Motor neuron (in vitro differentiated cells): ENCODE measurements at places on chromosomes 1 and 21.

GRCh38 chr1:152514715-152515433 is 592 bp downstream of the CRCT1 start:
- ATAC-seq = no peak

DNA sequence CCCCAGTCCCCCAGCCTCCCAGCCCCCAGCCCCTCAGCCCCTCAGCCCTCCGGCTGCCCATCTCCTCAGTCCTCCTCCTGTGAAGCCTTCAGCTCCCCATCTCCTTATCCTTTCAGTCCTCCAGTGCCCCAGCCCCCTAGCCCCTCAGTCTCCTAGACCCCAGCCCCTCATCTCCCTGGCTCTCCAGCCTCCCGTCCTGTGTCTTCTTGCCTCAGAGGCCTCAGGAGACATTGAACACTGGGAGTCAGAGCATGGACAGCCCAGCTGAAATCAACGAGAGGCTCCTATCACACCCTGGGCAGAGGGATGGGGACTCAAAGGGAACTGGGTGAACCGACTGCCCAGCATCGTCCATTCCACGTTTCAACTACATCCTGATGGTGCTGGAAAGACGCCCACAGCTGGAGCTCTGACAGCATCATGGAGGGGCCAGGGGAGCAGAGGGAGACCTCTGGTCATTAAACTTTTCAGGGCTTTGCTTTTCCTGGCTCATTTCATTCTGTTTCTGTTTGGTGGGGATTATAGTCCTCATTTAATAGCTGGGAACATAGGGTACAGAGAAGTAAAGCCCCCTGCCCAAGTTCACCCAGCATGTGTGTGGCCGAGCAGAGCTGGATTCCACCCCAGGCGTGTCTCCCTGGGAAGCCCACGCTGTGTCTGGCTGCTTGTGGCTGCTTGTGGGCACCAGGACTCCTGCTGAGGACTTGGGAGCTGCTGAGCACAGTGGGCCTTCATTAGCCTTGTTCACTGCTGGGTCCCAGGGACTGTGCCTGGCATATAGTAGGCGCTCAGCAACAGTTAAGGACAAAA is 396.7 kb downstream of the PTPRU start:
- no peak for ATAC-seq

- ATAC-seq = peak; percentile 65
Observed at GRCh38 chr1:109298666-109299557, 7.9 kb downstream of the MYBPHL start.

DNA sequence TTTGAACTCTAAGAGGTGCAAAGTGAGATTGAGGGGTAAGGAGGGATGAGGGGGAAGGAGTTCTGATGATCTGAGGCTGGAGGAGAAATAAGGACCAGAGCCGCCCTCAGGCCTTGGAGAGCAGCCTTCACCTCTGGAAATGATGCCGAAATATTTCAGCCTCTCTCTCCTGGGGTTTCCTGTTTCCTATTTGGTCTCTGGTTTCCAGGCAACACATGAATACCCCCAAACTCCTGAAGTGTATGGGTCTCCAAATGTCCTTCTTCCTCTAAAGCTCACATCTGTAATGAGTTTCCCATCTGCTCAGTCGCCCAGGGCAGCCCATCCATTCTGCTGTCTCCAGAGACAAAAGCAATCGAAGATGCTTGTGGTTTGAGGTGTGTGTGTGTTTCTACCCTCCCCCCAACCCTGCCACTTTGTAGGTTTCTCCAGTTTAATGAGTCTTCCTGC is 52.0 kb upstream of the FAM20B start:
- ATAC-seq = peak; percentile 50

DNA sequence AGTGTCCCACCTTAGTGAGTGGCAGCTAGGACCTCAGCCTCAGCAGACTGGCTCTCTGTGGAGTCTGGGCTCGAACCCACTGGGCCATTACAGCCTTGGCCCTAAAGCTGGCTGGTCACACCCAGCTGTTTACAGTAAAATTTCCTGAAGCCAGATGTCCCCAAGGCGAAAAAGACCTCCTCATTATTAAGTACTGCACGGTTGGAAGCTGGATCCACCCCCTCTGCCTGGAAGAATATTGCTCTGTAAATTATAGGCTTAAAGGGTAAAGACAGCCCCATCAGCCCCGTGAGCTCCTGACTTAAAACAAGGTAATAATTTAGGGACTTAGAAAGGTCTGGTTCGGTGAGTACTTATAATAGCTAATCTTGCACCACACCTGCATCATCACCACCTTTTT is 30.3 kb upstream of the TMEM51 start:
- ATAC-seq = peak; percentile 60

DNA sequence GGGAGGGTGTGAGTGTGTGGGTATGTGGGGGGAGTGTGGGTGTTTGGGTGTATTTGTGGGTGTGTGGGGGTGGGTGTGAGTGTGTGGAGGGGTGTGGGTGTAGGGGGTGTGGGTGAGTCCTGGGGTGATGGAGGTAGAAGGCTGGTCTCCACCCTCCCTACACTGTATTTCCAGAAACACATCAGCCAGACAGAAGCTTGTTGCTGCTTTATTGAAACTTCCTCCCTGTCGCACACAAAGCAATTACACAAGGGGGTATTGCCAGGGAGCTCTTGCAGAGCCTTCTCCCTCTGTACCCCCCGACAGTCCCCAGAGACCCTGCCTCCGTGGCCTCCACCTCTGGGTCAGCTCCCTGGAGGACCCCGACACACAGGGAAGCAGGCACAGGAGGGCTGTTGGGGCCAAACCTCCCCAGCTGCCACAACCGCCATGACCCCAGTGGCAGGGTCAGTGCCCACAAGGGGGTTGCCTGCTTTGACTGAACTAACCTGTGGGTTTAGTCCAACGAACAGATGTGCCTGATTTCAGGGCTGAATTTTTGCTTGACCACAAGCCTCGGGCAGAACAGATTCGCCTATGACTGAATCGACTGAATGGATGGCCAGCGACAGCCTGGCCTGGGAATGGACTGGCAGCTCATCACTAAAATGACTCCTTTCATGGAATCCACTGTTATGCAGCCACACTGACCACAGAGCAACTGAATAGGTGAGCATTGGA is 9.1 kb upstream of the MATN1 start:
- ATAC-seq = no peak

GRCh38 chr1:87106144-87106543 is 191.7 kb downstream of the HS2ST1 start:
- ATAC-seq = no peak

DNA sequence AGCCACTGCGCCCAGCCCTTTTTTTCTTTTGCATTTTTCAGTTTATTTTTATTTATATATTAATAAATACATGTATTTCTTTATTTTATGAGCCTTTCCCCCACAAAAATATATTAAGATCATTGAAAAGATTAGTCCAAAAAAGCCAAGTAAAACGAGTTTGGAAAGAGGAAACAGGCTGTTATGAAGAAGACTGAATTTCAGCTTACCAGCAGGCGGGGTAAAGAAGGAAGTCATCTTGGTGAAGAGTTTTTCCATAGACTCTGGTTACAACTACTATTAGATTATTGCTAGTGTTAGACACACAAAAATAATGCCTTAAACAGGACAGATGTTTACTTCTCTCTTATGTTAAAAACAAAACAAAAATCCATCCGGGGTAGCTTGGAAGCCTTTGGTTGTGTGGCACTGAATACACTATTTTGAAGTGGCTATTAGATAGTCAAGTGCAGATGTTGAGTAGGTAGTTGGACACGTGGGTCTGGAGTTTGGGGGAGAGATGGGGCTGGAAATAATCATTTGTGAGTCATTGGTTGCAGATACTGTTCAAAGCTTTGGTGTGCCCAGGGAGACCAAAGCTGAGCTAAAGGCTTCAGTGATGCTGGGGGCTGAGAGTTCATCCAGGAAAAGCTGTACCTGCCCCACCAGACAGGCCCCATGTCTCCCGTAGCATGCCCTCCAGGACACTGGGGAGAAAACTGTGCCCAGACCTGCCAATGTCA is 8.7 kb upstream of the LRRC71 start:
- ATAC-seq = no peak

DNA sequence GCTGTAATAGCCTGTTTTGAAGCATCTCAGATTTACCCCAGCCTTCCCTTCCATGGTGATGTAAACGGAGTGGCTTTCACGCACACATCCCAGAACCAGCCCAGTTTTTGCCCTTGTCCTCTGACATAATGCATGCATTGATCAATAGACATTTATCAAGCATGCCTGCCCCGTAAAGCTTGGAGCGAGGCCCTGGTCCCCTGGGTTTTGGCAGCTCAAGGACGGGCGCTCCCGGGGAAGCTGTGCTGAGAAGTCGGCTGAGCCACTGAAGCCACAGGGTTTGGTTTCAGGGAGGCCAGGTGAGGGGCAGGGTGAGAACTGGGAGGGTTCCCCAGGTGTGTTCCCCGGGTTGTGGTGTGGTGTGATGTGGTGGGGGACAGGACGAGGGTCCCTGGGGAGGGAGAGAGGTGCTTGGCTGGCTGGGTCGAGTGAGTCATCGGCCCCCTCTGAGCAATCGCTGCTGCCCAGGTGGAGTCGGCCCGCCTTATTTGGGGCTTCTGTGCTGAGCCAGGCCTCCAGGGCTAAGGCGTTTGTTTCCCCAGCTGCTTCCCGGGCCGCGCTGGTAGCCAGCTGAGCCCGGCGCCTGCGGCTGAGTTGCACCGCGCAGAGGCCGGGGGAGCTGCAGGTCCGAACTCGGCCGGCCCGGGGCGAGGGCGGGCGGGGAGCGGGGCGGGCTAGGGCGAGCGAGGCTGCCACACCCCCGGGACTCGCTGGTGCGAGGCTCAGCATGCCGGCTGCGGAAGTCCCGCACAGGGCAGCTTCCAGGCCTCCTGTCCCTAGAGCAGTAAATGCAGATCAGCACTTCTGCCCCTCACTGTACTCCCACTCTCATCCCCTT is 23.6 kb downstream of the ATP2B4 start:
- ATAC-seq = peak; percentile 87

GRCh38 chr1:30524840-30525617 is 198.4 kb downstream of the MATN1 start:
- no peak for ATAC-seq

- ATAC-seq = no peak
Observed at GRCh38 chr1:192158181-192158580, at the start of gene RGS18. Gene RGS18 (plus strand): TSS chr1:192158462. CDS start chr1:192158638, 176 bp downstream.
